ENCODE measurements at places on chromosomes 16 and 17. TPM values are rescaled to one million over a fixed set of nuclear protein-coding genes. Genes with fewer than 3 reads are reported as not detected.

DNA sequence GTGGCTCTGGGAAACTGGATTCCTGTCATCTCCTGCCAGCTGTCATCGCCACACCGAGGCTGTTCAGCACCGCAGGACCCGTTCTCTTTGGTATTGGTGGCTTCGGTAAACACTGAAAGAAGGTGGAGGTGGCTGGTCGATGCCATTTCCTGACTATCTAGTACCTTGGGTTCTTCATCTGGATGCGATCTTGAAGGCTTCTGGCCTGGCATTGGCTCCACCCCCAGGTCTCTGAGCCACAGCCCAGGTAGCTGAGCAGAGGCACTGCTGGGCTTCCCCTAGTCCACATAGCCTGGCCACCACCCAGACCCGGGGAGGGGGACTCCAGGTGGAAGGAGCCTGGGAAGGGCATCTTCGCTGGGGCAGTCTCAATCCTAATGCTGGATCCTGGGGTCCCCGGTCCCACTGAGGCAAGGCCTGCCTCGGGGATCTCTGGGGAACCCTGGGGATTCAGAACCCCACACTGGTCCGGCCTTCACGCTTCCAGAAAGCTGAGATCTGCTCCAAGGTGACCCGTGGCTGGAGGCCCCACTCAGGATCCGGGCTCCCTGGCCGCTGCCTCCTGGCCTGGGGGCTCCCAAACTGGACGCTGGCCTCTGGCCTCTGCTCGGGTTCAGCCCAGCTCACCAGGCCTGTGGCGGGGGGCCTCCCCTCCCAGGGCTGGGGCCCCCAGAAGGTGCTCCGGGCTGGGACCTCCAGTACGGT is 1.8 kb downstream of the C16orf54 start:
- DNase-seq, result no peak

DNA sequence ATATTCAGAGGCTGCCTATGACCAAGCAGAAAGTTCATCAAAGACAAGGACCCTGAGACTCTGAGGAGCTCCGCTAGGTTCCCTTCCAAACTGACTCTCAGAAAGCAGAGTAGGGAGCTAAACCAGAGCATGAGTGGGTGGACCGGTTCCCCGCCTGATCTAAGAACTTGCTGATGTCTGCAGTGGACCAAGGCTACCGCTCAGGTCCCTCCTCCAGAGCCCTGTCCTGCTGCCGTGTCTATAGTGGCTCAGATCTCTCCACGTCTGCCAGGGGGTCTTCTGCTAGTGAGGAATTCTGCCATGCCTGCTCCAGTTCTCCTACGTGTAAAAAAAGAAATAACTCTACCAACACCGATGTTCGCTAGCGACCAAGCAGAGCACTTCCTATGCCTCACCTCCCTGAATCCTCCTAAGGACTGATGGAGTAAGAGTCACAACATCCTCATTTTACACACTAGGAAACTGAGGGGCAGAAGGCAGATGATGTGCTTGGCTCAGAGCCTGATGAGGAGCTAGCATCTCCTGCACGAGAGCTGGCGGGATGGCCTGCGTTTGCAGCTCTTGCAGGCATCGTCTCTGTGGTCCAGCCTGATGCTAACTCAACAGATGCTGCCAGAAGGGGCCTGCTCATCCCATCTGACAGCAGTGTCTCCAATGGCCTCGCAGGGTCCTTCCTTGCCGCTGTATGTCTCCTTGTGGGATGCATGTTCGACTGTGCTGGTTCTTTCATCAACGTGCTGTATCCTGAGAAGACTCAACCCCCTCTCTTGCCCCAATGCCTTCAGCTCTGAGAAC is 265.5 kb downstream of the C16orf95 start:
- no peak for DNase-seq

GRCh38 chr17:5419959-5420653 is at the start of gene RPAIN:
Gene RPAIN, plus strand, starts transcription at chr17:5420182. Its CDS starts 29 bp downstream, at chr17:5420211.
- peak; percentile 86 for DNase-seq

Gene ICAM2
- 0.84 TPM for total RNA-seq

DNA sequence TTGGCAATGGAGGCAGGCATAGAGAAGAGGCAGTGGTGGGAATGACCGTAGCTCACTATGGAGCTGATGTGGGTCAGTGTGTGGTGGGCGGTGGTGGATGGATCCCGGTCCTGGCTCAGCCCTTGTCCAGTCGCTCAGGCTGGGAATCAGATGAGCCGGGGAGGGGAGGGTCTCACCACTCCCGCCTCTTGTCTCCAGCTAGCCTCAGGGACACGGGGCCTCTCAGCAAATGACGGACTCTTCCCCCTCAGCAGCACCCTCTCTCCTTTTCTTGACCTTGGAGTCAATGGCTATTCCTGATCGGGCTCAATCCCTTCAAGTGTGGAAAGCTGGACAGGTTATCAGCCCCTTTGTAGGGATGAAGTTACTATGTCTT is 208.5 kb downstream of the NTN1 start:
- no peak for DNase-seq

Gene CCDC40
- total RNA-seq, result 1.3 TPM

Gene GNG13
- not detected for total RNA-seq

Gene CD300A
- total RNA-seq, result not detected

DNA sequence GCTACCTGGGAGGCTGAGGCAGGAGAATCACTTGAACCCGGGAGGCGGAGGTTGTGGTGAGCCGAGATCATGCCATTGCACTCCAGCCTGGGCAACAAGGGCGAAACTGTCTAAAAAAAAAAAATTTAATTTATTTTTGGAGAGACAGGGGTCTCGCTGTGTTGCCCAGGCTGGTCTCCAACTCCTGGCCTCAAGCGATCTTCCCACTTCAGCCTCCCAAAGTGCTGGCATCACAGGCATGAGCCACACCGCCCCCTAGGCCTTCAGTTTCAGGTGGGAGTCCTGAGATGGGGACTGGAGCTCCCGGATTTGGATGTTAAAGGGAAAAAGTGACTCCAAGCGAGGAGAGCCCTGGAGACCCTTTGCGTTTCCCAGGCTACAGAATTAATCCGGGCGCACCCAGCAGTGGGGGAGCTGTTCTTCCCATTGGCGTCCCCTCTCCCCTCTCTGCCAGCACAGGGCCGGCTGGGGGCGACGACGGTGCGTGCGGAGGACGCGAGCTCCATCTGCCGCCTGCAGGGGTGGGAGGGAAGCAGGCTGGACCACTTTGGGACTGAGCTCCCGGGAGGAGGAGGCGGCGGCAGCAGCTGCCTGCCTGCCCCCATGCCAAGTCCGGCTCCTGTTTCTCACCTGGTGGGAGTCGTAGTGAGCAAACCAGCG is 49.3 kb upstream of the USP7 start:
- DNase-seq, result no peak

DNA sequence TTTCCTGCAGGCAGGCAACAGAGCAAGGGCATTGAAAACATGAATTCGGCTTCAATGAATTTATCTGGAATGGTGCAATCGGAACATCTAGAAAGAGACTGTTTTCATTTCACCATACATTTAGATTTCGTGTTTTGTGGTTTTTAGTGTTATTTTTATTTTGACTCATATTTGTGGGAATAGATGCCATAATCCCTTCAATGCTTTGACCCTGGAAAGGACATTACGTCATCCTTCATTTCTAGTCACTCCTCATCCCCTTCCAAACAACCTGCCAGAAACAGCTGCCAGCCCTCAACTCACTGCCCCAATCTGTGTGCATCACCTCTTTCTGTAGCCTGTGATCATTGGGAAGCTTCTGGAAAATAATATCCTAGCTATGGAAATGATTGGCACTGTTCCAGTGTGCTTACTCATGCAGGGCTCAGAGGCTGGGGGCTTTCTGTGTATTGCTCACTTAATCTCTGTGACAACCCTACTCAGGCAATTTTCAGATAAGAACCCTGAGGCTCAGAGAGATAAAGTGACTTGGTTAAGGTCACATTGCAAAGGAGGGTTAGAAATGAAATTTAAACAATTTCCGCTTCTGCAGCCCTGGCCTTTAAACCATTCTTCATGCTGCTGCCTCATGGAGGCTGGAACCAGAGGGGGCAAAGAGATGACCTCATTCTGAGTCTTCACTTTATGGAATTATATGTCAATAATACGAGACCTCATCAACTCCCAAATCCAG is 9.5 kb upstream of the KSR1 start:
- DNase-seq, result peak; percentile 76

Gene CXCL16
- 2.9 TPM for total RNA-seq

DNA sequence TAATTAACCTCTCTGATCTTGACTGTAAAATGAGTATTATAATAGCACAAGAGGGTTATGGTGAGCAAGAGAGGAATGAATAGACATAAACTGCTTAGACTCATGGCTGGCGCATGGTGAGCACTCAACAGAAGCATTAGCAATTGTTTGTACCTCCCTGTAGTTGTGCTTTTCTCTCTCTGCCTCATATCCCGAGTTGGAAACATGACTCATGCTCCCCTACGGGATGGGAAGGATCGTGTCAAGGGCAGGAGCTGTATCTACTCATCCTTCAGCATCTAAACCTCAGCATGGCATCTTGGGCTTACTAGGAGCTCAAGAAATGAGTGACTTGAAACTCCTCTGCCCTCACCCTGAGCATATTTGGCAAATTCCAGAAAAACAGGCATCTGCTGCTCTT is 299.6 kb downstream of the MAP2K4 start:
- DNase-seq, result peak; percentile 85

DNA sequence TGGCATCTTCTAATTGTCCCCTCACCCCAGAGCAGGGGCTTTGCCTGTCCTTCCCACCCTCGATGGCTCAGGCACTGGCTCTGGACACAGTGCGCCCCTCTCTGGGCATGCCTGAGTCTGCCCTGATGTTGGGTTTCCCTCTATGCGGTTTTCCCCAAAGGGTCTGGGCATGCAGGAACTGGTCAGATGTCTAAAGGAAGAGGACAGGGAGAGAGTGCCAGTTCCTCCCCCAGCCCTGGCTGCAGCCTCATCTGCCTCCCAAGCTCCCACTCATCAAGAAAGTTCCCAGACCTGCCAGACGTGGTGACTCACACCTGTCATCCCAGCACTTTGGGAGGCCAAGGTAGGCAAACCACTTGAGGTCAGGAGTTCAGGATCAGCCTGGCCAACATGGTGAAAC is 41.3 kb upstream of the PABPN1L start:
- DNase-seq, result peak; percentile 70

DNA sequence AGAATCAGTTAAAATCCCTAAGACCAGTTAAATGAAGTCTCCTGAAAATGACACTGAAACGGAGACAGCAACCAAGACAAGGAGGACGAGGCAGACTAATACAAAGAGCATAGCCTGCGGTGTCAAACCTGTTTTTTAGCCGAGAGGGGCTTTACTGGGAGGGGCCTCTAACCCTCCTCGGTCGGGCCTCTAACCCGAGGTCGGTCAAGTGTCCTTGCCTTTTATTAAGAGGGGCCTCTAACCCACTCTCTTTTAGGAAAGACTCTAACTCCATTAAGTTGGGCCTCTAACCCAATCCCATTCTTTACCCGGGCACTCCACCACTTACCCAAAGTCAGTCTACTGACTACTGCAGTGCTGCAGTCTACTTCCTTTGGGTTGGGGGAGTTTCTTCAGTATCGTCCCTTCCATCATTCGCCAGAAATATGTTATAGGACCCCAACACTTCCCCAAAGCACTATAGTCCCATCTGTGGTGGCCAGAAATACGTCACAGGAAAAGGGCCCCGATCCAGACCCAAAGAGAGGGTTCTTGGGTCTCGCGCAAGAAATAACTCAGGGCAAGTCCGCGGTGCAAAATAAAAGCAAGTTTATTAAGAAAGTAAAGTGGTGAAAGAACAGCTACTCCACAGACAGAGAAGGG is 39.2 kb upstream of the ARL4D start:
- DNase-seq, result no peak

DNA sequence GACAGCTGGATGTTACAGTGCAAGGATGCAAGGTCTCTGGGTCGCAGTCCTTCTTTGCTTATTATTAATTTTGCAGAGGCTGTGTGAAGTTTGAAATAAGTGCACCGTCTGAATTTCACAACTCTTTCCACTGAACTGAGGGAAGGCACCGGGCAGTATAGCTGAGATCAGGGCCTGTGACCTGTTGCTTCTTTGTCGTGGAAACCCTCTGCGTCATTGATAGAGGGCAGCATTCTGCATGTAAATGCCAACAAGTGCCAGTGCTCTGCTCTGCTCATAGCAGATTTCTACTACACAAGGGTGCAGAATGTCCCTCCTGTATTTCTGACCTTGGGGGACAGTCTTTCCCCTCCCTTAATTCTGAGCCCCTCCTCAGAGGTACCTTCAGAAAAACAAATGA is 26.0 kb downstream of the CD300LF start:
- DNase-seq, result peak; percentile 4

Gene LHX1
- 0.81 TPM for total RNA-seq

Gene SF3B3
- 270 TPM for total RNA-seq

Gene SDR42E1
- total RNA-seq, result 0.64 TPM

GRCh38 chr16:49844359-49844758 is 11.6 kb downstream of the ZNF423 start:
- no peak for DNase-seq

- peak; percentile 61 for DNase-seq
These were observed 592 bp downstream of the ALDOA start for GRCh38 chr16:30065943-30066760.

DNA sequence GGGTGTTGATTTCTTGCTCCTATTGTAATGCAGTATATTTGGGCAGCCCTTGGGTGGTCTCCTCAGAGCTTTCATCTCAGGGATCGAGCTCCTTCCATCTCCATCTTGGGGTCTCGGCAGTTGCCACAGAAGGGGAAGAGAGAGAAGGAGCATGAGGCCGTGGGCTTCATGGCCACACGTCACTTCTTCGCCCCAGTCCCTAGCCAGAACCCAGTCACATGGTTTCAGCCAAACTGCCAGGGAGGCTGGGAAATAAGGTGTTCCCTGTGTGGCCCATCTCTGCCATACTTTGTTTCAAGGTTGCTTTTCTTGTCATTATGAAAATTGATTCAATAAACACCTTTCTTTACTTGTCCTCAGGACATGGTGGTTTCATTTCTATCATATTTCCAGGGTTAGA is 68.4 kb upstream of the NKD1 start:
- no peak for DNase-seq

- DNase-seq, result no peak
These were observed 176.3 kb upstream of the TNRC6C start for GRCh38 chr17:77782201-77782600.

Gene EEF2K
- total RNA-seq, result 10.4 TPM

- DNase-seq, result peak; percentile 97
These were observed 146.5 kb upstream of the PLCG2 start for GRCh38 chr16:81632392-81633146.

DNA sequence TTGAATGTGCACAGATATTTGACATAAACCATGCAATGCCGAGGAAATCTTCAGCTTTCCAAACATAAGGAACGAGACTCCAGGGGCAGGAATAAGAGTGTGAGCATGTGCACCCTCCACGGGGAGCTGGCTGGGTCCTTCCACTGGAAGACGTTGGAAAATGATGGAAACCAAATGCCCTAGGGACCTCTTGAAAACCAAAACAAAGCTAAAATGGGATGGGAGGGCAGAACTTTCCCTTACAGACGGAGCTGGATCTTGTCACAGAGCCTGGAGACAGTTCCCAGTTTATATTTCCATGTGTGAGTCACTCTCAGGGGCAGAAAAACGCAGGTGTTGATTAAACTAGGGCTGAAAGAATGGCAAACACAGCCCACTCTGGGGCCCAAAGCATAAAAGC is 34.4 kb upstream of the DNAH17 start:
- DNase-seq, result peak; percentile 26

- DNase-seq, result no peak
These were observed 20.2 kb downstream of the TXNDC11 start for GRCh38 chr16:11722468-11722808.

GRCh38 chr17:2380226-2380922 is 20.5 kb downstream of the MNT start:
- DNase-seq, result no peak

GRCh38 chr16:67169642-67170167 is 633 bp upstream of the NOL3 start:
- DNase-seq, result no peak

Gene CRYM
- not detected for total RNA-seq

Measured in M059J (cell line).